Hepatic stellate cell (primary cell): ENCODE measurements at places on chromosomes 16 and 17.

DNA sequence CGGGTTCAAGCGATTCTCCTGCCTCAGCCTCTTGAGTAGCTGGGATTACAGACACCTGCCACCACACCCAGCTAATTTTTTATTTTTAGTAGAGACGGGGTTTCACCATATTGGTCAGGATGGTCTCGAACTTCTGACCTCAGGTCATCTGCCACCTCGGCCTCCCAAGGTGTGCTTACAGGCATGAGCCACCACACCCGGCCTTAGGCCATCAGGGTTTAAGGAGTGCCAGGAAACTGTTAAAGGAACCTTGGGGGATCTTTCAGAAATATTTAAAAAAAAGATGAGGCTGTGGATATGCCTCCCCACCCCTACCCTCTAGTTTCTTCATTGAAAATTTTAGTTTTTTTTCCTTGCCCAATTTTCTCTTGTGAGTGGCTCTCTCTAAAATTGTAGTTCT, 31.4 kb upstream of the UBE2G1 start:
- DNase-seq = no peak

GRCh38 chr16:70700101-70701020, 14.5 kb upstream of the MTSS2 start:
- DNase-seq = no peak

DNA sequence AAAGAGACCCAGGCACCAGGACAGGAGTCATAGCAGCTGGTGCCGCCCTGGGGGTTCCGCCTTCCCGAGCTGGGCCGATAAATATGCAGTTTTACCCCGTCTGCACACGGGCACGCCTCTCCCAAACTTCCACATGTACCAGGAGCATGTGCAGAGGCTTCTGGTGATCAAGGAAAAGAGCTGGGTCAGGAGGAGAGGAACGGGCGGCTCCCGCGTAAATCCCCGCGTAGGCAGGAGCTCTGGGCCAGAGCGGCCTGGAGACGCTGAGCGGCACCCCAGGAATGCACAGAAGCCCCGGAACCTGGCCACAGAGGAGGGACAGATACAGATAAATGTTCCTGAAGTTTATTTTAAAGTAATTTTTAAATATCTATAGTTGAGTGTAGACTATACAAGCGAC, 46.6 kb upstream of the METRNL start:
- no peak for DNase-seq

- DNase-seq = peak; percentile 94
Observed at GRCh38 chr17:83203073-83203471, 123.7 kb downstream of the METRNL start.

DNA sequence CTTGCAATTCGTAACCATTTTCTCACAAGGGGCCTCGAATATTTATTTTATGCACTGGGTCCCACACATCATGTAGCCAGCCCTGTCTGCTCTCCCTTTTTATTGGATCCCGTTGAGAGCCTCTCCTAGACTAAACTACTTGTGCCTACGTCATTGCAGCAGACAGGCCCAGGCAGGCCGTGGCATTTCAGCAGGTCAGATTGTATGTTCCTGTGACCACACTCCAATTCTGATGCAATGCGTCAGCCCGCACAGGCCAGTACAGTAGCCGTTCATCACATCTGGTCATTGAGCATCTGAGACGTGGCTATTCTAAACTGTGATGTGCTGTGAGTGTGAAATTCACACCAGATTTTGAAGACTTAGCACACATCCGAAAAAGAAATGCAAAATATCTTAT, 42.2 kb downstream of the ABAT start:
- DNase-seq = no peak

- DNase-seq = no peak
Observed at GRCh38 chr16:27485811-27486210, 63.9 kb downstream of the GTF3C1 start.

DNA sequence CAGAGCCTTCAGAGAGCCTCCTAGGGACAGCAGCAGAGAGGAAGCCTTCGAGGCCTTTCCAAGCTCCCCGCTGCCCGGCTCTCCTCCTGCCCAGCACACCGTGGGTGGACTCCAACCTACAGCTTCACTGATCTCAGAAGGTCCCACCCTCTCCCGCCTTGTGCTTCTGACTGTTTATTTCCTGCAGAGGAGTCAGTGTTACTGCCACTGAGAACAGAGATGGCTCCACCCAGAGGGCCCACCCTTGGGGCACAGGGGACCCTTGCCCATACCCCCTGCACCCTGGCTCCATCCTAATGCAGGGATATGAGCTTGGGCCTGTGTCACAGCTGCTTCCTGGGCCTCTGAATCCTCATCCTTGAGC, 52.8 kb upstream of the TOB1 start:
- DNase-seq = no peak

DNA sequence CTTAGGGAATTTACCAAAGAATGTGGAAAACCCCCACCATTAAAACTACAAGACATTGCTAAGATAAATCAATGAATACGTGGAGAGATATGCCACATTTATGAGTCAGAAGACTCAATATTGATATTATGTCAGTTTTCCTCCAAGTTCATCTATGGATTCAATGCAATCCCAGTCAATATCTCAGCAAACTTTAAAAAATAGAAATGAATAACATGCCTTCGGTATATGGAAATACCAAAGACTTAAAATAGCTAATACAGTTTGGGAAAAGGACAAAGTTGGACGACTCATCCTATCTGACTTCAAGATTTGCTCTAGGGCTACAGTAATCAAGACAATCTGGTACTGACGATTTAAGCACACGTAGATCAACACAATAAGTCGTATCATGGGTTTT, 31.2 kb downstream of the PIK3R5 start:
- DNase-seq = no peak
